ENCODE measurements at places on chromosomes 12 and 14.

GRCh38 chr14:93901813-93902212, 25.3 kb upstream of the FAM181A start:
- no peaks in the 10 kb centered on the region for H3K27me3 ChIP-seq
- no peaks in the 10 kb centered on the region for H3K36me3 ChIP-seq
- no peak for DNase-seq
- no peak overlapping the region for H3K27ac ChIP-seq

DNA sequence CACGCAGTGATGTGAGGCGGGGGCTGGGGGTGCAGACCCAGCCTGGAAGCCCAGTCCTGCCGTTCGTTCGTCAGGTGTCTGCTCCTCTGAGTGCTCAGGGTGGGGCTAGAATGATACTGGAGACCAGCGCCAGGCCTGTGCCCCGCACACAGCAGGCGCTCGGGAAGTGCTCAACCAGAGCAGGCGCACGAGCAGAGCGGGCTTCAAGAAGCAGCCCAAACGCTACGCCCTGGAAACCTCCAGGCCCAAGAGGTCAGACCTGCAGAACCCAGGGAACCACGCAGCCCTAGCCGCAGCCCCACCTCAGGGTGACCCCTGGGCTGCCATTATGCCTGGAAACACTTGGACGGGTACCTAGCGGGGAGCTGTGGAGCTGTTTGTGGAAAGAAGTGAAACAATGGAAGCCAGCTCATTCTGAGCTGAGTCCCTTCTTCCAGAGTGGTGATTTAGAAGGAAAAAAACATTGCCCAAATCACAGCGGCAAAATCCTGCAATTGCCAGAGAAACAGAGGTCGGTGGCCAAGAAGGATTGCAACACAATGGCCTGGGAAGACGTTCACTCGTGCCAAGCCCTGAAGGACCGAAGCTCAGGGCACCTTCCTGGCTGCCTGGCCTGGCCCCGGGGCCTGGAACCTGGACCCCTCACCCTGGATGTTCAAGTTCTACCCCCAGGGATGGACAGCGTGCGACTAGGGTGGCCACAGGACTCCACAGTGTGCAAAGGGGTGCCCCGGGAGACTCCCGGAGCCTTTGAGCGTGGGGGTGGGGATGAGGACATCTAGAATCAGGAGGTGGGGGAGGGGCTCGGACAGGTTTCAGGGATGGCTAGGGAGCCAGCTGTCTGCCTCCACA, 40.4 kb upstream of the DIO3 start:
- no peaks in the 10 kb centered on the region for H3K4me1 ChIP-seq
- H3K27ac ChIP-seq, result no peak overlapping the region
- DNase-seq, result no peak
- no peak overlapping the region for H3K4me3 ChIP-seq
- no peaks in the 10 kb centered on the region for H3K36me3 ChIP-seq

GRCh38 chr12:12718381-12718759, 1.2 kb downstream of the CDKN1B start:
- peak overlapping the region; percentile 67 for H3K4me3 ChIP-seq
- H3K36me3 ChIP-seq, result peaks cover 35% of the 10 kb centered on the region
- peak overlapping the region; percentile 98 for H3K27ac ChIP-seq

DNA sequence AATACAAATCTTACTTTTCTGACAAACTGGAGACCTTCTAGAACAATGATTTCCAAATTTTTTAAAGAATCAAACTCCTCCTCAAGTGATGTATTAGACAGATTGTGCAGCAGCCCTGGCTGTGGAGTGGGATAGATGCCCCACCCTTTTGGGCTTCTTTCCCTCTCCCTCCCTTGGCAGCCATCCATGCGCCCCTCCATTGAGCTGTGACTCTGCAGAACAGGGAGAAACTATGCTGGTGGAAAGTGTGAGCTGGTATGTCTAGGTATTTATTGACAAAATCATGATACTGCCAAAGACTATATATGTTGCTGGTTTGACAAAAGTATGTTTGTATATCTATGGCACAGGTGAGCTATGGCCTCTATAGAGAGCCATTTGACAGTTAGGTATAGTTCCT, 138.5 kb downstream of the KTN1 start:
- no peaks in the 10 kb centered on the region for H3K27me3 ChIP-seq
- H3K4me3 ChIP-seq, result no peak overlapping the region
- DNase-seq, result no peak
- H3K36me3 ChIP-seq, result no peaks in the 10 kb centered on the region
- H3K27ac ChIP-seq, result no peak overlapping the region

- H3K4me1 ChIP-seq, result no peaks in the 10 kb centered on the region
- H3K27ac ChIP-seq, result no peak overlapping the region
Observed at GRCh38 chr14:74216671-74217070, 22.6 kb upstream of the VSX2 start.

DNA sequence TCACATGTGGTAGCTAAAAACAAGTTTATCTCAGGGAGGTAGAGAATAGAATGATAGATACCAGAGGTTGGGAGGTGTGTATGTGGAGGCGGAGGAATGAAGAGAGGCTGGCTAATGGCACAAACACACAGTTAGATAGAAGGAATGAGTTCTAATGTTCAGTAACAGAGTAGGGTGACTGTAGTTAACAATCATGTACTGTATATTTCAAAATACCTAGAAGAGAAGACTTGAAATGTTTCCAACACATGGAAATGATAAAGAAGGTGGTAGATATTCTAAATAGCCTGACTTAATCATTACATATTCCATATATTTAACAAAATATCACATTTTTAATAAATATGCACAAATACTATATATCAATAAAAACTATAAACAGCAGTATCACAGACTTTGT, 8.9 kb upstream of the IFNG-AS1 start:
- no peak overlapping the region for H3K4me3 ChIP-seq
- no peak overlapping the region for H3K27ac ChIP-seq
- no peak for DNase-seq

DNA sequence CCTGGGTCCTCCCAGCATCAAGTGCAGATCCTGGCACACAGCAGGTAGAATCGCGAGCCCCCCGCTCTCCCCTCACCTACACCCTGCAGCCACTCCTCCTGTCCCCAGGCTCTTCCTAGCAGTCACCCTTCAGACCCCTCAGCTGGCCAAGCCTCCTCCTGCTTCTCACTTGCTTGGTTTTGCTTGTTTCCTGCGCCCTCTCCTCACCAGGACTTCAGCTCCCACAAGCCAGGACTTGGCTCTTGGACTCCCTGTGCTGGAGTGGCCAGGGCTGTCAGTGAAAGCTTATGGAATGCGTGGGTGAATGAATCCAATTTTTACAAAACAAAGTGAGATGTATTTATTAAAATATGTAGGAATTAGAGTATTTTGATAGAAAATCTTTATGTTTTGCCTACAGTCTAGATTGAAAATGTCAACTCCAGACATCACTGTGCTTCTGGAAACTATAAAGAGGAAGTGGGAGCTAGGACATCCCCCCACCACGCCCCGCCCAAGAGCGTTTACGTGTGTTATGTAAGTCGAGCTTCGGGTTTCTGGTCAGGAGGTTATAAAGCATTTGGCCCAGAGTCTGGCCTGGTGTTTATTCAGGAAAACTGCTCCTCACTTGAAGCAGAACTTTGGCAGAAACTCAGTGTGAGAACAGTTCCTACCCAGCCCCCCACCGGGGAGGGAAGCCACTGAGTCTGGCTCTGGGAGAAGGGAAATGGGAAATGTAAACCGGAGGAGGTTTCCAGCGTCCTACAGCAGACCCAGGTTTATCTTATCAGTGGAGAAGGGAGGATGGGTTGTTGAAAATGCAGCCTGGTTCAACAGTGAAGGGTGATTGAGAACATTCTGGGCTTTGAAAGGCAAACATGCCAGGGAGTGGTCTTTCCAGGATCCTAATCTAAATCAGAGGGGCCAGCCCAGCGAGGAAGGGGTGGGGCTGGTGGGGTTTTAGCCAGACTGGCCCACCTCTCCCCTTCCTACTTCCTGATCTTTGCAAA, 8.8 kb downstream of the ALDH2 start:
- H3K4me1 ChIP-seq, result peaks cover 19% of the 10 kb centered on the region
- H3K36me3 ChIP-seq, result peaks cover 4% of the 10 kb centered on the region
- H3K27ac ChIP-seq, result peak overlapping the region; percentile 70
- H3K4me3 ChIP-seq, result no peak overlapping the region
- DNase-seq, result peak; percentile 66
- H3K27me3 ChIP-seq, result no peaks in the 10 kb centered on the region

- H3K36me3 ChIP-seq, result no peaks in the 10 kb centered on the region
- H3K4me3 ChIP-seq, result no peak overlapping the region
- no peaks in the 10 kb centered on the region for H3K4me1 ChIP-seq
- peak; percentile 65 for DNase-seq
Observed at GRCh38 chr14:61860294-61860918, 98.2 kb downstream of the SNAPC1 start.

DNA sequence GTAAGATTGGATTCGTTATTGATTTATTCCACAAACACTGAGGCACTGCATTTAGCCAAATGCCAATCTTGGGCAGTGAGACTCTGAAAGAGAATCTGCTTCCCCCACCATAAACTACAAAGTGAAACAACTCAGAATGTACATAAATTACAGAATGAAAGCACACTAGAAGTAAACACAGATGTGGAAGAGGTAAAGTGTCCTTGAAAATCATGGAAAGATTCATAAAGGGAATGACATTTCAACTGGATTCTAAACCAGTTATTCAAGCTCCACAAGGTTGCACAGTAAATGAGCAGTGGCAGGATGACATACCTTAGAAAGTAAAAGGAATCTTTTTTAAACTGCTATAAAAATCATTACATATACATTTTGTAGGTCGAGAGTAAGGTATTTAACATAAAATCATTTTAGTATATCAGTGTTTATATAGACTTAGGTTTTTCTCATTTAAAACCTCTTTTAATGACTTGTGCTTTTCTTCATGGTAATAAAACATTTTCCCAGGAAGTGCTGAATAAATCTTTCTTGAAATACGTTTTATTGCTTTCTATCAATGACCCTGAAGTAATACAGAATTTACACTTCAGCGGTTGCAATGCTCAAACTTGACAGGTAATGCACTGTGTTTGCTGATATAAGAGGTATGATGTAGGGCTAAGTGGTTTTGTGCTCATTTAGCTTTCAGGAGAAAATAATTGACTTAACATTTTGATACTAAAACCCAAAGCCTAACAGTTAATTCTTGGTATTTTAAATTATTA, 270.6 kb downstream of the NAV3 start:
- H3K4me1 ChIP-seq, result peaks cover 11% of the 10 kb centered on the region
- no peaks in the 10 kb centered on the region for H3K36me3 ChIP-seq
- H3K27me3 ChIP-seq, result no peaks in the 10 kb centered on the region
- H3K27ac ChIP-seq, result no peak overlapping the region

- no peaks in the 10 kb centered on the region for H3K36me3 ChIP-seq
- no peak for DNase-seq
- no peak overlapping the region for H3K4me3 ChIP-seq
- H3K27ac ChIP-seq, result no peak overlapping the region
- H3K27me3 ChIP-seq, result no peaks in the 10 kb centered on the region
Observed at GRCh38 chr12:50573271-50573670, 68.5 kb downstream of the DIP2B start.

DNA sequence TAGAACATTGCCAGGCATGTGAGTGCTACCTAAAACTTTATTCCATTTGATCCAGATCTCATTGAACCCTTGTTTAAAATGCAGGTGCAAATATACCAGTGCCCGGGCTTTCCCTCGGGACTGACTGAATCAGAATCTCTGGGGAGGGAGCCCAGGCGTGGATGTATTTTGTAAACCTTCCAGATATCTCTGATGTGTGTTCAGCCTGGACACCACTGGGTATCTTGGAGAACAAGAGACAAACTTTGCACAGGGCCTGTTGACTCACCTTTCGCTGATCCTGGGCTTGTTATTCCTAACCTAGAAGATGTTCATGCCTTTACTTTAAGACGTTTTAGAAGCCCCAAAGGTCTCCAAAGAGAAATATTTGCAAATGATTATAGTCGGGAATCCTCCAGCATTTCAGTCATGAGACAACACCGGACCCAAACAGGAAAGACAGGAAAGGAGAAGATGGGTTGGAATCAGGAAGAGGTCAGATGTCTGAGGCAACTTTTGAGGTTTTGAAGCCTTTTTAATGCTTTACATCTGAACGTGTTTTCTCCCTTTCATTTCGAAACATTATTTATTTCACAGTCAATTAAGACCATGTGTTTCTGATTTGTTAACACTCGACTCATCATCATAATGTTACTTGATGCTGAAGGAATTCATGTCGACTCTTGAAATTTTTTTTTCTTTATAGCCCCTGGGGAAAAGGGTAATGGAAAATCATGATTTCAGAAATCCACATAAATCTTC, 118.6 kb downstream of the PLXNC1 start:
- H3K4me1 ChIP-seq, result peaks cover 12% of the 10 kb centered on the region
- no peak for DNase-seq
- no peaks in the 10 kb centered on the region for H3K36me3 ChIP-seq

DNA sequence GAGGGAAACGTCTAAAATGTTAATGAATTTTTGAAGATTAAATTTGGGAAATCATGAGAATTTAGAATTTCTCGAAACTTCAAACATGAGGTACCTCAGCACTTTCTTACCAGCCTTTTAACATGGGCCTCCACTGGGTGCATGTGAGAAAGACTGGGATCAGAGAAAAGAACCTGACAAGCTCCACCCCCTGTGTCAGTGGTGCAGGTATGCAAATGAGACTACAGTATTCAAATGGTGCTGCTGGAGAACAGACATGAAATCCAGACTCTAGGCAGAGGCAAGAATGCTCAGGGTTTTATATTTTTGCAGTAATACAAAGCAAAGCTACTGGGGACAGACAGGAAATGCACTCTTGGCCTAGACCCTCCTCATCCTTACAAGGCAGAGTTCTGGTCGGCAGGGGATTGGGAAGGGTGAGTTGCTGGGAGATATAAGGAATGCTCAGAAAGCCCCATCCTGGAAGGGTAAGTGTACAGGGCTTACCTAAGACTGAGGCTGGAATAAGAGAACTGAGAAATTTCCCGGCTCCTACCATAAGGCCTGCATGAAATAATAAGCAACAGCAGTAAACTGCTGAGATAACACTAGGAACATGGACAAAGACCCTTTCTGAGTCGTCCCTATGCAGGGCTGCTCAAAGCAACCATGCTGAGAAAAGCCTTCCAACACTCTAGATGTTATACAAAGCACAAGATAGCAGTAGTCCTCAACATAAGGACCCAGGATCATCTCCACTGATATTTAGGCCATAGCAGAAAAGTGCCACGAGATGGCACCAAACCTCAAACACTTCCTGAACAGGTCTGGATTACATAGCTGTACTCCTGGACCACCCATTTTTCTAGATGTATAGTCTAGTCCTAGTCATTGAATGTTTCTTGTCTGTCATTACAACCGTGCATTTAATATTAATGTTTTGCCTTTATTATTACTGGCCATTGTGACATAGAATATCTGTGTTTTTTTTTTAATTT, 260.8 kb downstream of the RASSF9 start:
- peak; percentile 46 for DNase-seq
- H3K27me3 ChIP-seq, result no peaks in the 10 kb centered on the region
- no peaks in the 10 kb centered on the region for H3K4me1 ChIP-seq

GRCh38 chr14:68451696-68452373, 341.0 kb downstream of the ZFP36L1 start:
- DNase-seq, result no peak
- no peak overlapping the region for H3K4me3 ChIP-seq
- H3K36me3 ChIP-seq, result no peaks in the 10 kb centered on the region
- H3K27me3 ChIP-seq, result no peaks in the 10 kb centered on the region
- no peaks in the 10 kb centered on the region for H3K4me1 ChIP-seq

- no peak for DNase-seq
- H3K4me3 ChIP-seq, result no peak overlapping the region
- H3K27me3 ChIP-seq, result peaks cover 8% of the 10 kb centered on the region
- H3K36me3 ChIP-seq, result no peaks in the 10 kb centered on the region
- no peaks in the 10 kb centered on the region for H3K4me1 ChIP-seq
Observed at GRCh38 chr14:91858536-91859275, 8.6 kb downstream of the TC2N start.

Measured in SK-N-SH (cell line).